ENCODE measurements at places on chromosomes 3 and 15.

DNA sequence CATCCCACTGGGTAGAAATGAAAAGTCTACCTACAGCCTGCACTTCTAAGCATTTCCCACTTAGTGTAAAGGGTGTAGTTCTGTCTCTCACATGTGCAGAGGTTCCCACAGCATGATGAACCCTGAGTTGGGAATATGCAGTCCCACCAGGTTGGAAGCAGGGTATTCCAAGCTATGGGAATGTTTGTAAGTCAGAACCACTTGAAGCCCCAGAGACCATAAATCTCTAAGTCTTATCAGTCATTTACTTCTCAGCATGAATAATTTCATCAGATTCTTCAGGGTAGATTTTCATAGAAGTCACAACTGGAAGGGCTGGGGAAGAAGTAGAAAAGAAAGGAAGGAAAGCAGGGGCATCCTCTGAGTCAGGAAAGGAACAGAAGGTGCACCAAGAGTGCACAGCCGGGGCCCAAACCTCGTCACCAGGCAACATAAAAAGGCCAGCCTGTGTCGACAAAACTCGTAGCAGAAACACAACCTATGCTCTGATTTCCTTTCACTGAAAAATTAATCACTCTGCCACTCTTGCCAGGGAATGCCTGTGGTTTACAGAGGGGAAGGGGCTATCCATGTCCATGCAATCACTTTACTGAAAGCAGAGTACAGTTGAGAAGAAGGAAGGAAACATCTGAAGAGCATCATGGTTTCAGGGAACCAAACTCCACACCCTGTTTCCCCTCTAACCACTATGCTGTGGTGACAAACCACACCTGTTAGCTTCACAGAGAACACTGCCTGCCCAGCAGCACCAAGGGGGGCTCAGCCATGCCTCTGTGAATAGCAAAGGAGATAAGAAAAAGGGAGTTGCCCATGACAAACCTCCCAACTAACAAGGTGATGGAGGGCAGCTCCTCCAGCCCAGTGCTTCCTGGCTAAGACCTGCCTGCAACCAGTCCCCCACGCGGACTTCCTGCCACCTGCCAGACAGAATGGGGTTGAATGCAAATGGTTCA is 40.5 kb downstream of the SH3BP5 start:
- DNase-seq: peak; percentile 77

GRCh38 chr3:129327510-129327909 is 48.8 kb downstream of the HMCES start:
- no peak for DNase-seq

- no peak for DNase-seq
Observed at GRCh38 chr3:37197810-37198371, 23.5 kb upstream of the LRRFIP2 start.

- no peak for DNase-seq
Observed at GRCh38 chr3:59191651-59192050, 141.8 kb upstream of the CFAP20DC start.

GRCh38 chr3:129181819-129182218 is 1.9 kb downstream of the CNBP start:
- DNase-seq: no peak

DNA sequence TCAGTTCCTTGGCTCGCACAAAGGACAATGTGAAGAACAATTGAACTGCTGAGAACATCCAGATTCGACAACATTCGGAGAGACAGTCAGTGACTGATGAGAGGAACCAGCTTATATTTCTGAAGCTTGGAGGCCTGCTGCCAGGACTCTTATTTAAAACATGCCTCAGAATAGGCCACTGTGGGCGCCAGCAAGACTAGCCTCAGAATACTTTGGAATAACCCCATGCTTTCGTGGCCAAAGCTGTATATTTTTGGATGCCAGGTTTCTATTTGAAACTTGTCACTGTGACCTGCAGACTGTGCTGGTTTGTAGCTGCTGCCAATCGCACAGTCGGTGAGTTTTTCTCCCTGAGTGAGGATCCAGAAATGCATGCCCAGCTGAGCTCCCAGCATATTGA is 129.9 kb upstream of the UBE3A start:
- DNase-seq: no peak

GRCh38 chr3:55549177-55549576 is 62.1 kb upstream of the WNT5A start:
- no peak for DNase-seq

GRCh38 chr3:59265566-59265965 is 215.7 kb upstream of the CFAP20DC start:
- DNase-seq: no peak

- no peak for DNase-seq
Observed at GRCh38 chr3:101643861-101644613, 32.9 kb downstream of the ZBTB11 start.

DNA sequence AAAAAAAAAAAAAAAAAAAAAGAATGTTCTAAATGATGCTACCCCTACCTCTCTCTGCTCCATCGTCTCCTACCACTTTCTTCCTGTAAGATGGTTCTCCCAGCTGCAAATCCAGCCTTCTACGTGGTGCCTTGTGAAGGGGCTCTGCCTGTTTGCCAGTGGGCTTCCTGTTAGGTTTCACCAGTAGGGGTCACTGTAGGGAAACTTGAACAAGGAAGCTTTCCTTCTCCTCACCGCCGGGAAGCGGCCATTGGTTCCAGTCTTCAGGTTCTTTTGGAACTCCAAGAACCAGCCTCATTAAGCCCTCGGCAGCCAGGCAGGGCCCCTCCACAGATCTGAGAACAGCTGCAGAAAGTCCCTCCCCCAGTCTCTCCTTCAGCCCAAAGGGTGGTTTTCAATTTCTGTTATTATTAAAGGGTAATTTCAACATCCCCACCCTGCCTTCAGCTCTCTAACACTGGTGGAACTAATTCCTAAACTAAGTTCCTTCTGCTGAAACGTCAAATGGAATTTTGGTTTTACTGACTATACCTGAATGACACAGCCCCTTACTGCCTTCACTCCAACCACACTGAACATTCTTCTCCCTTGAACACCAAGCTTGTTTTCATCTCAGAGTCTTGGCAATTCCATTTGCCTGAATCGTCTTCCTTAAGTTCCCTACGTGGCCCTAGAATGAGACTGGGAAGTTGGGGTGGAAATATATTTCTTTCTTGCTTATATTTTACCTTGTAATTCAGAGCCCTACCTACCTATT is 13.5 kb downstream of the MCCC1 start:
- no peak for DNase-seq

- DNase-seq: no peak
Observed at GRCh38 chr15:61974759-61975158, 85.5 kb downstream of the VPS13C start.

GRCh38 chr3:196611761-196612483 is 27.6 kb upstream of the NRROS start:
- DNase-seq: no peak

DNA sequence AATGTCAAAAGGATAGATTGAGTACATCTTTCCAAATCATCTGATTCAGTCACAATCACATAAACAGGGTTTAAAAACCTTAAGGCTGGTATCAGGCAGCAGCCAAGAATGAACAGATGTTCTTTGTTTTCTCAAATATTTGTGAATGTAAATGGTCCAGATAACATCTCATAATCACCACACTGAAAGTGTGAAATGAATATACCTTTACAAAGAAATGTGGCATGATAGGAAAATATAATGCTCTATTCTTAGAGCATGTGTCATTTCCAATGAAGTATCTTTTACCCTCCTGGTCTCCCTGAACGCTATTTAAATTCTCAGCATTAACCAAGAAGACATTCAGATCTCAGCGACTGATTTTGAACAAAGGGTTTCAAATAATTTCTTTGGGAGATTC is 8.8 kb upstream of the ACTC1 start:
- no peak for DNase-seq

DNA sequence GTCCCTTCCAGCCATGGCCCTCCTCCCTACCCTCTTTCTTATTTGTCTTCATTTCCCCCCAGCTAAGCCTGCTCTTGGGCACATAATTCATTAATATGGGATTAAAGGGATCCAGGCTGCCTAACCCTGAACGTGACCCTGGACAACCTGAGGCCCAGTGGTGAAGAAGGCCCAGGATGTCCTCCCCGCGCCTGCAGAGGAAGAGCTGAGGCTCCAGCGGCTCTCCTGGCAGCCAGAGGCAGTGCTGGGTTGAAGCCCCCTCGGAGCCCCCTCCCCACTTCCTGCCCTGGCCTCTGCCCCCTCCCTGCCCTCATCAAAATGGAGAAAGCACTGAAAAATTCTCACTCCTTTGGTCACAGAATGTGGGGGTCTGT is 96.5 kb upstream of the ATP2B2 start:
- no peak for DNase-seq

- DNase-seq: no peak
Observed at GRCh38 chr15:38941399-38941953, 376.9 kb upstream of the RASGRP1 start.

DNA sequence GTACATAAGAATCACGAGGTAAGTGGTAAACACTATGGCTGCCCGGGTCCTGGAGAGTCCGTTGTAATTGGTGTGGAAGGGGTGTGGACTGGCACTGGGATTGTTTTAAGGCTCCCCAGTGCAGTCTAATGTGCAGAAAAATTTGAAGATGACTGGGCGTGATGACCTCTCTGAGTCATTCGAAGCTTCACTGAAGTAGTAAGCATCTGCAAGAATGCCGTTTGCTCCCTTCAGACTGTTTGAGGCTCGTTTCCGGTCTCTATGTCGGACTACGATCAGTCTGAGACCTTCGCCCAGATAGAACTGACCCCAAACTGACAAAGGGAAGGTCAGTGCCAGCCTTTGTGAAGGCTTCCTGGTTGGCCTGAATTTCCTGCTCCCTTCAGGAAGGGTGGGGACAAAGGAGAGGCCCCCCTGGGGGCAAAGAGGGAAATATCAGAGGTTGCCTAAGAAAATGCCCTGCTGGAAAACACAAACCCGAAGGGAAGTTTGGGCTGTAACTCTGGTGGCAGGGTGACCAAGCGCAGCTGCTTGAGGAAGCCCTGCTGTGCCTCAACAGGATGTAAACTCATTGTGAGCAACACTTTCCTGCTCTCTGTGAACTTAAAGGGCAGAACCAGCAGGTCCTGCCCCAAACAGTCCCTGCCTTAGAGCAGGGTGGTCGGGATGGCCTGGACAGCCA is 34.6 kb downstream of the BTD start:
- peak; percentile 67 for DNase-seq

GRCh38 chr15:26095710-26096330 is 232.7 kb upstream of the ATP10A start:
- no peak for DNase-seq

DNA sequence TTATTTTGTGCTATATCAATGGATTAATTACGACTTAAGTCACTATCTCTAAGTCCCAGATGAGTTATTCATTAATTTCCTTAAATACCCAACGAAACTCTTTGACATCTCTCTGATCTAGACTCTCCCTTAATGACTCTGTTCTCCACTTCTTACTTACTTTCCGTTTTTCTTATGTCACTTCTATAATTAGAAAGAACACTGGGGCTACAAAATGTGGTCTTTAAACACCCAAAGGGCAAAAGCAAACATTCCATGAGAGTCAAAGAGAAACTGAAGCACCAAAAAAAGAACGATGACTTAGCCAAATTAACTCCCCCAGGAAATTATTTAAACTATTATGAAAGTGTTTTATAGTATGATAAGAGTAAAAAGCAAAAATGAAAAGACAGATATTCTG is 166.4 kb upstream of the UBE2E2 start:
- DNase-seq: no peak

DNA sequence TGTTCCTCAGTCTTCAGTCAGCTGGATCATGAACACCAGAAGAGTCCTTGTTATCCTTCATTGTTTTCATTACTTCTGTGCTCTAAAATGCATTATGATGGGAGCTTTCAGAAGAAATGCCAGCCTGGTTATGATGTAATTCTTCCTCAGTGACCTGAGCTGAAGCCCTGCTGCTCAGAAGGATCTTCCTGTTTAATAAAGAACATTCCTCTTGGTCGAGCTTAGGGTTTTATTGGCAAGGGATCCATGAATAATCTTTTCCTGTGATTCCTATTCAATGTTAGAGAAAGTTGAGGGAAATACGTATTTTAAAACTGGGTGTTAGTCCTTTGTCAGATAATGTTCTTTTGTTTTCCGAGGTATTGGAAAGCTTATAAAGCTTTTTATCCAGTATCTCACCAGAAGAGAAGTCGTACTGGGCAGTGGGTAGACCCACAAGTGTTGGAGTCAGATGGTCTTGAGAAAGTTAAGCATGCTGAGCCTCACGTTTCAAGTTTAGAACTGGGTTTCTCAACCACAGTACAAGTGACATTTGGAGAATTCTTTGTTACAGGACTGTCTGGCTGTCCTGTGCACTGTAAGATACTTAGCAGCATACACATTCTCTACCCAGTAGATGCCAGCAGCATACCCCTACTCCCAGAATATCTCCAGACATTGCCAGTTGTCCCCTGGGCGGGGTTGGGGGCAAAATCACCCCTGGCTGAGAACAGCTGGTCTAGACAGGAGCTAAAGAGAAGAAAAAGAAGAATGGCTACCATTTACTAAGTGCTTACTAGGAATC is 212.3 kb upstream of the BHLHE40 start:
- no peak for DNase-seq

DNA sequence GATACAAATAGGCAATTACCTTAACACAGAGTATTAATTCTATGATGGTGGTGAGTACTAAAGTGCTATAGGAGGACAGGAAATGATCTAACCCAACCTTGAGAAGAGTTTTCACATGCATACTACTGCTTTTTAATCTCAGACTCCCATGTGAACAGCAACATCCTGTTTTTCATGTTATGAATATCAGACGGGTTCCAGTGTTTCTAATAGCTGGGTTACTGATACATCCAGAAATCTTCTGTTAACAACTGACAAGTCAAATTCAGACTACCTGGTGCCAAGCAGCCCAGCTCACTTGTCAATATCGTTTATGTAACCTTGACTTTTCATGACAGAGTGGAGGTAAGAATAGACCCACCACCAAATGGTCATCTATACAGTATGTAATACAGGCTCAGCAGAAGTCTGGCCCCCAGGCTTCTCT is 220.2 kb upstream of the COL8A1 start:
- DNase-seq: no peak

GRCh38 chr3:187619461-187619860 is 50.7 kb downstream of the SST start:
- no peak for DNase-seq

DNA sequence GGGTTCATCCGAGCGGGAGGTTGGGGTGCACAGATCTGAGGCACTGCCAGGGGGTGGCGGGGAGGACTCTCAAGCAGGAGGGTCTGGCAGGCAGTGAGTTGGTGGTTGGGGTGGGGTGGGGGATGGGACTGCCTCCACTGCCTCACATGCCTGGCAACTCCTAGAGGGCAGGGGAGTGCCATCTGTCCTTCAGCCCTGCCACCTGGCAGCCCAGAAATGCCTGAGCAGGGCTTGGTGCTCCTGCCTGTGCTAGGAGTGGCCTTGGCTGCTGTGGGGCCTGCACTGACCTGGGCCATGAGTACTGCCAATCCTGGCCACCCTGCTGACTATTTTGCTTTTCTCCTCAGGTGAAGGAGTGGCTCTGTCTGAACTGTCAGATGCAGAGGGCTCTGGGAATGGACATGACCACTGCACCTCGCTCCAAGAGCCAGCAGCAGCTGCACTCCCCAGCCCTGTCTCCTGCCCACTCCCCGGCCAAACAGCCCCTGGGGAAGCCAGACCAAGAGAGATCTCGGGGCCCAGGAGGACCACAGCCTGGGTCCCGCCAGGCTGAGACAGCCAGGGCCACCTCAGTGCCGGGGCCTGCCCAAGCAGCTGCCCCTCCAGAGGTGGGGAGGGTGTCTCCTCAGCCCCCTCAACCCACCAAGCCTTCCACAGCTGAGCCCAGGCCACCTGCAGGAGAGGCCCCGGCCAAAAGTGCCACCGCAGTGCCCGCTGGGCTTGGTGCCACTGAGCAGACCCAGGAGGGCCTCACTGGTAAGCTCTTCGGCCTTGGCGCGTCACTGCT is 32.0 kb upstream of the APEH start:
- DNase-seq: no peak
